Immature natural killer cell (primary cell): ENCODE measurements at places on chromosomes 12 and 14. TPM values are rescaled to one million over a fixed set of nuclear protein-coding genes. Genes with fewer than 3 reads are reported as not detected.
A peak's percentile ranks its signal among the peaks of the same experiment; 100 is the strongest.

- no peak for DNase-seq
Observed at GRCh38 chr12:49126852-49127763, 4.1 kb downstream of the TUBA1B start.

DNA sequence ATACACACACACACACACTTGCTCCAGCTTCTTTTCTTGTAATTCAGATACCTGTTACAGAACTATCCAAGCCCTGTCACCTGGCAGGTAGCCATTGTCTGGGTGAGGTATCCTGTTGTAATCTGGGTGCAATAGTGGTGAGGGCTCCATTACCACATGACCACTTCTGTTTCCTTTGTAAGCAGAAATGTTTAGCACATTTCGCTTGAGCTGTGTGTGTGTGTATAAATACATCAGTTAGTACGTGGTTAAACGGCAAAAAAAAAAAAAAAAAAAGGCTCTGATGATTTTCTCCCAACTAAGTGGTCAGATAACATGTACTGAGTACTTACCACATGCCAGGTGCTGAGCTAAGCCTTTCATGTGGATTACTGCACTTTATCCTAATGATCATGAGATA, 129.3 kb upstream of the SSTR1 start:
- peak; percentile 81 for DNase-seq

GRCh38 chr14:99363051-99363450, 91.1 kb upstream of the BCL11B start:
- DNase-seq = no peak

DNA sequence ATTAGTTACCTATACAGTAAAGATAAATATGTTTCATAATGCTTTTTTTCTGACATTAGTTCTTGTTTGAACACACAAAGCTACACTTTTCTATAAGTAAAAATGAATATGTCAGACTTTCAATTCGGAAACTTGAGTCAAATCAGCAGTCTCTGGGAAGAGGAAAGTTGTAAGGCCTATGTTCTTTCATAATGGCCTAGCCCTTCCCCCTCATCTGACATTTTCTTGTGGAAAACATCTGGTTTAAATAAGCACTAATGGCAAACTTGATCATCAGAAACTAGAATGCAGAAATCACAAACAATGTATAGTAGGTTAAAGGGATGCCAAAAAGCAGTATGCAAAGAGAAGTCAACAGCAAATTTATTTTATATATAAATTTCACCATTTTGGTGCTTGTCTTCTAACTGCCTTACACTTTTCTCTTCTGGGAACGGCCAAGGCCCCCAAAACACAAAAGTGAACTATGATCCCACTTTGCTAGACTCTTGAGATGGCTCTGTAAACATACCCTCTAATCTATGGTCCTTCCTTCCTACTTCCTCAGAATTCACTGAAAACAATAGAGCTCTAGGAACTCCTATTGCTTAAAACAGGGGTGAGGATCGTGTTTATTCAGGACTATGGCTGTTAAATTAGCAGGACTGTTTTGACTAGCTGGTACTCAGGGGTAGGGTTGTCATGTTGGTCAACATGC, 444.1 kb downstream of the RAD51B start:
- no peak for DNase-seq

The CARMIL3 gene
- polyA plus RNA-seq = 0.32 TPM

DNA sequence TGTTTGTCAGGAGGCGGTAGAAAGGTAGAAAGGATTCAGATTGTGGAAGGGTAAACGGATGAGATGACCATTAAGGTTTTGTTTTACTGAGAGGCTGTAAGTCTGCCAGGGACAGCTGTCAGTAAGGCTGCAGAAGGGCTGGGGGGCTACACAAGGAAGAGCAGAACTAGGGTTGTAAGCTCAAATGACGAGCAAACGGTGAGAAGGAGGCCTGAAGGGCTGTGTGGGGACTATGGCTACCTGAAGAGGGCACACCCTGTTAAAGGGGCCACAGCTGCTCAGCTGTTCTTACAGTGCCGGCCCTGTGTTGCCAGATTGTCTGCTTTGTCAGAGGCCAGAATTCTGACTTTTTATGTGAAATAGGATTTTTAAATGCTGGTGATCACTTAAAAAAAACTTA, 19.1 kb downstream of the VASH1 start:
- DNase-seq = no peak

GRCh38 chr12:40002178-40003169, 103.4 kb downstream of the SLC2A13 start:
- no peak for DNase-seq

GRCh38 chr14:38419579-38419978, 163.7 kb upstream of the CLEC14A start:
- no peak for DNase-seq

DNA sequence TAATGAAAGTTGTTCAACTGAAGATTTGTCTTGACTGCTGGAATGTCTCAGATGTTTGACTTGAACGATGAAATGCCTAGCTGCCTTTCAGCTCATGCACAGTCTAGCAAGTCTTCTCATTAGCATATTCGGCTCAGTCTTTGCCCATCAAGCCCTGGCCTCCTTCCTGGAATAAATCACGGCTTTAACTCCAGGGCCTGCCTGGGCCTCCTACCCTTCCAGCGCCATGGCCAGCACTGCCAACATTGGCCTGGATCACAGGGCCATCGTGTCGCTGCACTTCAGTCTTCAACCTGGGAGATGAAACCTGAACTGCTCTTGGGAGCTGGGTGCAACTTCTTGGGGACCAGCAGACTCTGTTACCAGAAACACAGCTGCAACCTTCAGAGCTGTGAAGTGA, 126.7 kb upstream of the TMEM260 start:
- DNase-seq = no peak

- DNase-seq = no peak
Observed at GRCh38 chr12:67270622-67271021, 1.5 kb downstream of the CAND1 start.

GRCh38 chr14:30573226-30573814, 14.4 kb downstream of the G2E3 start:
- no peak for DNase-seq

DNA sequence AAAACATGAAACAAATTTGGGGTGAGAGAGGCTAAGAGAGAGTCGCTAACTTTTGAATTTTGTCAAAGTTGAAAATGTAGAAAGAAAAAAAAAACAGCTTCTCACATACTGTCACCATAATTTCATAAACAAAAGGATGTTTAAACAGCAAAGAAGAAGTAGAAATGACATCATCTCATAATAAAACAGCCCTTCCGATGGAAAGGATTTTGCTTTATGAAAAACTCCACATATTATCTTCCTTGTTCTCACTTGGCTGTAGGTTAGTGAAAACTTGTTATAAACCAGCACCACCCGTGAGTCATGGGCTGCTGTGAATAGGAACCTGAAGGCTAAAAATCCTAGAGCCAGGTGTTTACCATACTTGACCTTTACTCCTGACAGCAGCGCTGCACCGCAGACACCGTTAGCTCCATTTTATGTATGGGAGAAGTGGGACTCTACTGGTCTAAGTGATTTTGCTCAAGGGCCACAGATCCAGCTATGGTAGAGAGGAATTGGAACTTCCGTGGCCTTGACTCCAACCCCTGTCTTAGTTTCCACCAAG, 63.0 kb upstream of the VRK1 start:
- DNase-seq = no peak

DNA sequence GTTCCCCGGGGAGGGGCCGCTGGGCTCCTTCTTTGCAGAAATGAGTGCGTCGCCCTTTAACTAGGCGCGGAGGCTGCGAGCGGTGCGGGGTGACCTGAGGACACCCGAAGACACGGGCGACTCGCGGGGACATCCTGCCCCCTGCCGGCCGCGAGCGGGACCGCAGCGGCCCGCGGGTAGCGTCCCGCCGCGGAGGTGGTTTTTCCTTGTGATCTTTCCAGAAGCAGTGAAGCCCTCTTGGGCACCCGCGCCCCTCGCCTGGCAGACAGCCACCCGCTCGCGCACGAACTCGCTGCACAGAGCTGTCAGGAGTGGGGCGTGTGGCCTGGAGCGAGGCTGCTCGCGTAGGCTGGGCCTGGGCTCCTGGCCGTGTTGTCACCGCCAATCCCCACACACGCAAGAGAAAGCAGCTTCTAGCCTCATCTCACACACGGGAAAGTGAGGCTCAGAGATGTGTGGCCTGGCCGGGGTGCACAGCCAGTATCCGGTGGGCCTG, 67.2 kb downstream of the DIO3 start:
- DNase-seq = peak; percentile 72

DNA sequence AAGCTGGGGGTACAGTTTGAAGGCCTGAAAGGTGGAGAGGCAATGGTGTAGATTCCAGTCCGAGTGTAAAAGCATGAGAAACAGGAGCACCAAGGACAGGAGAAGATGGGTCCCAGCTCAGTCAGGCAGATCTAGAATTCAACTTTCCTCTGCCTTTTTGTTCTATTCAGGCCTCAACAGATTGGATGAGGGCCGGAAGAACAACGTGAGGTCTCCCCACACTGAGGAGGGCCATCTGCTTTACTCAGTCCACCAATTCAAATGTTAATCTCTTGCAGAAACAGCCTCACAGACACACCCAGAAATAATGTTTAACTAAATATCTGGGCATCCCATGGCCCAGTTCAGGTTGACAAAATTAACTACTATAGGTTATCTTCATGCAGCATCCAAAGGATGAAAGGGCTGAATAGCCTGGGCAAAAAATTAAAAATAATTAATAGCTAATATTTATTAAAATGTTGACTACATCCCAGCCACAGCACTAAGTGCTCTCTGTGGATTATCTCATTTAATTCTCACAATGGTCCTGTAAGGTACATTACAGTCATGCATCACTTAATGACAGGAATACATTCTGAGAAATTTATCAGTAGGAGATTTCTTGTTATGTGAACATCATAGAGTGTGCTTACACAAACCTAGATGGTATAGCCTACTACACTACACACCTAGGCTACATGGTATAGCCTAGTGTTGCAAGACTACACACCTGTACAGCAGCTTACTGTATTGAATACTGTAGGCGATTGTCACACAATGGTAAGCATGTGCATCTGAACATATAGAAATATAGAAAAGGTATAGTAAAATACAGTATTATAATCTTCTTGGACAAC, 22.5 kb downstream of the BTG1 start:
- DNase-seq = no peak

GRCh38 chr14:36295642-36296627, 24.5 kb downstream of the MBIP start:
- DNase-seq = no peak

GRCh38 chr12:97630356-97630755, 167.8 kb downstream of the RMST start:
- no peak for DNase-seq

GRCh38 chr12:3704512-3705353, 48.2 kb downstream of the CRACR2A start:
- DNase-seq = peak; percentile 8

GRCh38 chr12:14576896-14577295, 9.2 kb upstream of the PLBD1 start:
- DNase-seq = no peak

DNA sequence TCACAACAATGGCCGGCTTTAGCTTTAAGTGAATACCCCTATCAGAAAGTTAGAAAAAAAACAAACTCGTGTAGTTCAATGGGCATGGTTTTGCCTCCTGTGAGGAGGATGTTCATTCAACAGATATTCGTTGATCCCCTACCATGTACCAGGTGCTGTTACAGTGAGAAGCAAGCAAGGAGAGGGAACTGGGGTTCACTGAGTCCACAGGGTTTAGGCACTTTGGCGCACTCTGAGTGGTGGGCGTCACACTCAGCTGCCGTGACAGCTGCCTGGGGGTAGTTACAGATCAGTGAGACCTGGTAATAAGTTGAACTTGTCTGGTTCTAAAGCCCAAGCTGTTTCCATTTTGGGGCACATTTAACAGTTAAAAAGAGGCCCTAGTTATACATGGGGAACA, 74.2 kb downstream of the PAPOLA start:
- no peak for DNase-seq

The DCAF4 gene
- polyA plus RNA-seq = 0.44 TPM

DNA sequence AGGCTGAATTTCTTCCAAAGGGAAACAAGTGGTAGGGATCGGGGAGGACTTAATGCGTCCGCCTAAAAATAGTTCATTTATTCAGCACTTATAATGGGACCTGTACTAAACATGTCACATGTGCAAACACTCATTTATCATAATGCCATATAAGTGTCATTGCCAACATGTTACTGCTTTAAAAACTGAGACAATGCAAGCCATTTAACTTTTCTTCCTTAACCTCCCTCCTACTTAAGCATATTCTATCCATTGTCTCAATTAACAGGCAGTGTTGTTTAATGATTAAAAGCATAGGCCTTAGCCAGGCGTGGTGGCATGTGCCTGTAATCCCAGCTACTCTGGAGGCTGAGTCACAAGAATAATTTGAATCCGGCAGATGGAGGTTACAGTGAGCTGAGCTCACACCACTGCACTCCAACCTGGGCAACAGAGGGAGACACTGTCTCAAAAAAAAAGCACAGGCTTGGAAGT, 13.5 kb upstream of the SCFD1 start:
- no peak for DNase-seq

- DNase-seq = no peak
Observed at GRCh38 chr12:124607681-124608425, 40.4 kb upstream of the NCOR2 start.

The EIF2S3B gene
- 0.30 TPM for polyA plus RNA-seq

GRCh38 chr14:104830781-104831180, 29.9 kb downstream of the ZBTB42 start:
- DNase-seq = no peak

DNA sequence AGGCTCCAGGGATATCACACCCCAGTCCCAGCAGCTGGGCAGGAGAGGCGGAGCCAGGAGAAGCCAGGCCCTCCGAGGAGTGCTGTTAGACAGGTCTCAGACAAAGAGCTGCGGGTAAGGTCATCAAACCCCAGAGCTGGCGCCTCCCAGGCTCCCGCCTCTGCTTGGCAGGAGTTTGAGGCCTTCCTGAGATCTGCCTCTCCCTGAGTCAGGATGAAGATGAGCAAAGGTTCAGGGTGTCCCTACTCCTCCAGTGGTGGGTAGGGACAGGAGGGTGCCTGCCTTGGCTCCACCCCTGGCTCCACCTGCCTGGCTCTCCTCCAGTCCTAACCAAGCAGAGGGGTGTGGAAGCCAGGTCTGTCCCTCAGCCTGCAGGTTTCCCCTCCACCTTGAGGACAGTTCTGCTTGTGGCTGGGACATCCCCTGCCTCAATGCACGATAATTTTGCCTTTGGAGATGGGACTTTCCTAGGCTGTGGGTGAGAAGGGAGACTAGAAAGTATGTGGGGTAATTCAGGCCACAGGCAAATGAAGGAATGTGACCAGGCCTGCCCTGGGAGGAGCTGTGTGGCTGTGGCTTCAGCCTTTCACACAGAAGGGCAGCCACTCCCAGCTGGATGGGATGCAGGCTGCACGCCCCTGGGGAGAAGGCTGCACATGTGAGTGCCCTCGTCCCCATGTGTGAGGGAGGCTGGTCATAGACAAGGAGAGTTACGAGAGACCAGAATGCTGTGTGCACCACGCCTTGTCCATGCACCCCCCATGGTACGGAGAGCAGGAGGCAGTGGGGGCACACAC, 2.2 kb downstream of the PLEKHG6 start:
- no peak for DNase-seq

The OTOGL gene
- polyA plus RNA-seq = not detected

DNA sequence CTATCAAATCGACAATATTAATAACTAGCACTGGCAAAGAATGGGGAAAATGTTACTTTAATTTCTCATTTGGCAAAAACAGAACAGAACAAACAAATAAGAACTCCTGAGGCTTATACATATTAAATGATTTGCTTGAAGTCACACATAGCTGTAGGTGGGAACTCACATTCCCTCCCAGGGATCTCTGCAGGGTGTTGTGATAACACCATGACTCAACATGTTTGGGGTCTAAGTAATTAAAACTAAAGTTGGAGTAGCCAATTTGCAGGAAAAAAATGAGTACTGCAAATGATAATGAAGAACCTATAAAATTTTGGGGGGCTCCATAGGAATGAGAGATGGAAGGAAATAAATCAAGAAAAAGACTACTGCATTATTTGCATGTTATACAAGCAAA, 27.5 kb downstream of the UNC79 start:
- no peak for DNase-seq

- no peak for DNase-seq
Observed at GRCh38 chr14:96752125-96752524, 45.1 kb upstream of the VRK1 start.

The ENDOU gene
- not detected for polyA plus RNA-seq
